ENCODE measurements at places on chromosomes 7 and 10. TPM values are rescaled to one million over a fixed set of nuclear protein-coding genes. Genes with fewer than 3 reads are reported as not detected.

GRCh38 chr7:150716368-150716767 is at the start of gene GIMAP1:
Gene GIMAP1, plus strand, starts transcription at chr7:150716613. Its CDS starts 2,435 bp downstream, at chr7:150719048.
- no peak for DNase-seq

DNA sequence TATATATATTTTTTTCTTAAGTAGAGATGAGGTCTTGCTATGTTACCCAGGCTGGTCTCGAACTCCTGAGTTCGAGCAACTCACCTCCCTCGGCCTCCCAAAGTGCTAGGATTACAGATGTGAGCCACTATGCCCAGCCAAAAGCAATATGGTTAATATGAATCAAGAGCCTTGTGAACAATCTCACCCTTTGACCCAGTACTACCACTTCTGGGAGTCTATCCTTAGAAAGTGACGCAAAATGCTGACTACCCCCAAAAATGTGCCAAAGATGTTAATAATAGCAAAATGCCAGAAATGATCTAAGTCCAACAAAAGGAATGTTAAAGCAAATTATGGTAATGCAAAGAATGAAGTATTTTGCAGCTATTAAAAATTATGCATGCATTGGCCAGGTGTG is 44.3 kb downstream of the HOXA1 start:
- DNase-seq, result no peak

- DNase-seq, result no peak
These were observed 25.2 kb upstream of the SRPK2 start for GRCh38 chr7:105413887-105414437.

DNA sequence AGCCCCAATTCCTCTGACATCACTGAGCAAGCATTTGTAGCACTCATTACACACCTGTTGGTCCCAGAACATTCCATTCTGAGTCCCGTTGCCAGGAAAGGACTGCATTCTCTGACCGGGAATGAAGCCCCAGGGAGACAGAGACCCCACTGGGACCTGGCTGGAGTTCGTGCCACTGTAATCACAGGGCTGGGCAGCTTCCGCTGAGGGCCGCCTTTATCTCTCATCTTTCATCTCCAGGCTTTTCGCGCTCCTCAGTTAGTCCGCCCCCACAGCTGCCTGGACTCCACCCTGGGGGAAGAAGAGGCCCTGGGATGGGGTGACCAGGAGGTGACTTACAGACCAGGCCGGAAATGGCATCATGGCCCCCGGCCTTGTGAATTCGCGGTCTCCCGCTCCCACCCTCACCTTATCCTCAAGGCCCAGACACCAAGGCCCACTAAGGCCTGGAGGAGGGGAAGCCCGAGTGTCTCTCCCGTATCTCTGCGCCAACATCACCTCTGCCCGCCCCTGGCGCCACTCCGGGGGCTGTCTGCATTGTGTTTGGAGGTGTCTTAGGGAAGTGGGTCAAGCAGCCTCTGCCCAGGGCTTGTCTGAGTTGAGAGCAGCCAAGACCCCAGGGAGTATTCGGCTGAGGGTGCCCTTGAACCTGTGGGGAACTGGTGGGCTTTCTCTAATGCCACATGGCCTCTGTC is 75.4 kb downstream of the PROSER2 start:
- DNase-seq, result no peak

DNA sequence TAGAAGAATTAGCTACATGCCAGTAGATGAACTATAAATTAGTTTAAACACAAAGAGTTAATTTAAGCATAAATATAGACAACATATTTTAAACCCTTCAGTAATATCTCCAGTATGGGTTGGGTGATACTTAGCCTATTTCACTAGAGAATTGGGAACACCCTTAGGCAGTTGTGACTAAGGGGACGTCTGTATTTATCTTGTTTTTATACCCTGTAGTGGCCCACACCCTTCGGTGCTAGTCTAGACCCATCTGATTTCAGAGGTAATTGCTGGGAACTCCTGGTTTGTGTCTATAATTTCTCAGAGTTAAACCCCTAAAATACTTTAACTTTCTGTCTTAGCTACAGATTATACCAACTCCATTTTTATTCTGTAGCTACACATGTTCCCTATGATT is 11.5 kb upstream of the STEAP4 start:
- no peak for DNase-seq

GRCh38 chr10:101363850-101364400 is 10.0 kb downstream of the BTRC start:
- DNase-seq, result no peak

- peak; percentile 68 for DNase-seq
These were observed 64.7 kb downstream of the DIP2C start for GRCh38 chr10:624605-625332.

DNA sequence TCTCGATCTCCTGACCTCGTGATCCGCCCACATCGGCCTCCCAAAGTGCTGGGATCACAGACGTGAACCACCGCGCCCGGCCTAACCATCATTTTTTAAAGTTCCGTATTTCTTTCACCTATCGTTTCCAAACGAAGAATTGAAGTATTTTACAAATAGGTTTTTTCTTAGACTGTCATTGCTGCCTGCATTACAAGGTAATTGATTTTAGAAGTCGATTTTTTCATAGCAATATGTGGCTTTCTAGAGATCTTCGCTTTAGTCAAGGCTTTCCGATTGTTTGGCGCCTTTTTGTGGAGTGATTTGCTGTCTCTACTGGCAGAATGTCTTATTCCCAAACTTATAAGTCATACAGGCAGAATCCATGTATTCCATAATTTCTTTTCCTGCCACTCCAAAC is 109.2 kb downstream of the TRIL start:
- DNase-seq, result no peak

DNA sequence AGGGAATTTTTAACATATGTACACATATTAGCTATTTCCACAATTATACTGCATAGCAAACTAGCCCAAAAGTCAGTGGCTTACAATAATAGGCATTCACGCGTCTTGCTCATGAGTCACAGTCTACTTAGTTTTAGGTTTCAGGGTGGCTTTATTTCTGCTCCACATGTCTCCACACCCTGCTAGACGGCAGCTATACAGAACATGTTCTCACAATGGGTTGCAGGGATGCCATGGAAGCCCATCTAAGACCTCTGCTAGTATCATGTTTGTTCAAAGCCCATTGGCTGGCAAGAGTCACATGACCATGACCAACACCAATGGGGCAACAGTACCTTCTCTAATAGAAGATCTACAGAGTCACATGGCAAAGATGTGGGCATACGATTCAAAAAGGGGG is 96.3 kb upstream of the NEBL start:
- DNase-seq, result no peak

GRCh38 chr7:18619311-18619710 is 123.8 kb downstream of the HDAC9 start:
- DNase-seq, result no peak

- DNase-seq, result no peak
These were observed 38.4 kb downstream of the ANK3 start for GRCh38 chr10:60351191-60351853.

GRCh38 chr7:157468221-157469111 is 131.7 kb downstream of the DNAJB6 start:
- no peak for DNase-seq

GRCh38 chr7:122846591-122846990 is 39.7 kb downstream of the CADPS2 start:
- no peak for DNase-seq

DNA sequence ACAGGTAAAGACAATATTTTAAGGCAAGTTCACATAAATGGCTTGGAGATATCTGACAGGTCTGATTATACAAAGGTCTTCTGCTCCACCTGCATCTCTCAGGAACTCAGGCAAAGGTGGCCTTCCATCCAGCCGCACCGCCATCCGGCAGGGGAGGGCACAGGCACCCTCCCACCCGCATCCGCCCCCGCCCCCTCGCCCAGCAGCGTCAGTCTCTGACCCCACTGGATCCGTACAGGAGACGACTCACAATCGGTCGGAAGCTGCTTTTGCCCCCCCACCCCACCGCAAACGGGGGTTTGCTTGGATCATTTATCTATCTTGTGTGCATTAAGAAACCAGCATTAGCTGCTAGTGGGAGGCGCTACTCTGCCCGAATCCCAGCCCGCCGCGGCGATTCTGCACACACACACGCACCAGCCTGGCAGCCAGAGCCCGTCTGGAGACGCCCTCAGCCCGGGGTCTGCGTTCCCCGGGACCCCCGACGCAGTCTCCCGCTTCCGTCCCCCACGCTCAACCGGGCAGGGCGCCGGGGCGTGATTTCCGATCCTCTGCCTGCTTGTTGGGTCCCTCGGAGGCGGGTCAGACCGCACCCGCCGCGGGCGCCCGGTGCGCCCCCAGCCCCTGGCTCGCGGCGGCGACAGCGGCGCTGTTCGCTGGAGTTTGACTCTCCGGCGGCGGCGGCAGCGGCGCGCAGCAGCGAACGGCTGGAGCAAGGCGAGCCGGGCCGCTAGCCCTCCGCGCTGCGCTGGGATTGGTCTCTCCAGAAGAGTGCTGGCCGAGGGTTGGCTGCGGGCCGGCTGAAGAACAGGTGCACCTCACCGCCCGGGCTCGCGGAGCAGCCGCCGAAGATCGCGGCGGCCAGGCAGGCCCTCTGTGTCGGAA is 820 bp upstream of the NRG3 start:
- no peak for DNase-seq

DNA sequence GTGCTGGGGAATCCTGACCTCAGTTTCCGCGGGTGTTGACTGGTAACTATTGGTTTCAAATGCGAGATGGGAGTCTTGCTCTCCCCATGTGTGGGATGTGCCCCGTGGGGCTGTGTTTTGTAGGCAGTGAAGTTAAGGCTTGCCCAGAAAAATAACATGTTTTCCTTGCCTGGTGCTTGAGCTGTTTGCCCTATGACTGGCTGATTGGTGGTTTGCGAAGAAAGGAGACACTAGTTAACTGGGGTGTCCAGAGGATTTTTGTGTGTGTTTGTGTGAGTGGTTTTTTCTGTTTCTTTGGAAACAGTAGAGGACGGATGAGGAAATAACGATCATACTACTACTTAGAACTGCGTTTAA is 61.9 kb downstream of the CREB5 start:
- no peak for DNase-seq

DNA sequence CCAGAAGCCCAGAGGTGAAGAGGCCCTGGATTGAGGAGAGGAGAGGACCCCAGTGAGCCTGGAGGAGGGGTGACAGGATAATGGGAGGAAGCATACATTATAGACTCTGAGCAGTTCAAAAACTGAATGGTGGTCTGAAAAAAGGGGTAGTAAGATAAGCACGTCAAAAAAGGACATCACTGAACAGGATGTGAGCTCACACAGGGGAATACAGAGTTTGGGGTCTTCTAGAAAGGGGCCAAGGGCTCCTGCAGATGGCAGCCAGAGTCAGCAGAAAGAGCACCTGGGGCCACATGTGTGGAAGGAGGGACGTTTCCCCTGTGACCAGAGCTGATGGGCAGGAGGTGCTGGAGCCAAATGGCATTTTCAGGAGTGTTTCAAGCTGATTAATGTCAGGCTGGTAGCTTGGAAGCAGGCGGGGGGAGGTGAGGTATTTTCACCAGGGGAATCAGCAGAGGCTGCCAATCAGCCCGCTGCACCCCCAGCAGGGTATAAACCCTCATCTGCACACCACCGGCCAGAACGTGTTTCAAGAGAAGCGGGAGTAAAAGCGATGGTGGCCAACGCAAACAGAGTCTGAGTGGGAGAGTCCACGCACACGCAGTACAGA is 85.8 kb downstream of the TNS3 start:
- no peak for DNase-seq

- no peak for DNase-seq
These were observed 19.6 kb upstream of the SMKR1 start for GRCh38 chr7:129482781-129483180.

DNA sequence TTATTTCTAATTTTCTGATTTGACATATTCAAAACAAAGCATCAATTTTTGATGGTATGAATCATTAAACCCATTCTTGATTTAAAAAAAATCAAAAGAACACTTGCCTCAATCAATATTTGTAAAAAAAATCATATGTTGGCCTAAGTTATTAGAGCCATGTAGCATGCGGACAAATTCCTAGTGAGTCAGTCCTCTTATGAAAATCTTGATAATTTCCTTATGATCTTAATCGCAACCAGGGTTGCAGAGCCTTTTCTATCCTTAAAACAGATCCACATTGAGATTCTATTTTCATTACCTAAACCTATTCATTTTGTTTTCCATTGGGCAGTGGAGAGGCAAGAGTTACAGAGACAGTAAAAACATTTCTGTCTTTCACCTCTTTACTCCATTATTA is 203.2 kb downstream of the ARL4A start:
- DNase-seq, result no peak

DNA sequence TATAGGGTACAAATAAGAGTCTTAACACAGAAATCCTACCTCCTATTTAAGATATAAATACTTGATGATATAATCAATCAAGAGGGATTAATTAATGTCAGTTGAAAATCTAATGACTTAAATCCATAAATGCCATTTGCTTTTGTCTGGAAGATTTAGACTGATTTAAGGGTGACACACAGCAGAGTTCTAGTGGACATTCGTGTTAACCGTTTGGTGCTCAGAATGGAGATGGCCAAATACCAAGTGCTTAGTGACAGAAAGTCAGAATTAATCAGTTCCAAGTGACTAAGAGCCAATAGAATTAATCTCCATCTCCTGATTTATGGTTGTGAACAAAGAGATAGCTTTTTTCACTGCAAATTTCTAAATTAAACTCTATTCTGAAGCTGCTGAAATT is 36.2 kb downstream of the NAMPT start:
- no peak for DNase-seq

DNA sequence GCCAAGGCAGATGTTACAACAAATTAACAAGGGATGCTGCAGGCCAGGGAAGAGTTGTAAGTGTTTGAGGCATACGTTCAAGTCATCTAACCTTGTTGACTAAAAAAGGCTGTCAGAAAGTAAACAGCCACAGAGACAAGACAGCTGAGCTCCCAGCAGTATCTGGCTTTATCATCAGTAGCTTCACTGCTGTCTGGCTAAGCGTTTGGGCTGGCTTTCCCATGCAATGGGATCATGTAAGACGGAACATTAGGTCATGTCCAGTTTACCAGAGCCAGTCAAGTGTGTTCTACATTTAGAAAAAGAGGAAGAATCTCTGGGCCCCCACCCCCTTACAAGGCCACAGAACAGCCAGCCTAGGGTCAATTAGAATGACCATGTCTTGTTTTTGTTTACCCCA is 51.3 kb upstream of the GSAP start:
- DNase-seq, result no peak

GRCh38 chr7:14858866-14859265 is 43.7 kb downstream of the DGKB start:
- DNase-seq, result no peak

GRCh38 chr10:5581670-5582566 is 57.2 kb downstream of the CALML3 start:
- DNase-seq, result no peak

DNA sequence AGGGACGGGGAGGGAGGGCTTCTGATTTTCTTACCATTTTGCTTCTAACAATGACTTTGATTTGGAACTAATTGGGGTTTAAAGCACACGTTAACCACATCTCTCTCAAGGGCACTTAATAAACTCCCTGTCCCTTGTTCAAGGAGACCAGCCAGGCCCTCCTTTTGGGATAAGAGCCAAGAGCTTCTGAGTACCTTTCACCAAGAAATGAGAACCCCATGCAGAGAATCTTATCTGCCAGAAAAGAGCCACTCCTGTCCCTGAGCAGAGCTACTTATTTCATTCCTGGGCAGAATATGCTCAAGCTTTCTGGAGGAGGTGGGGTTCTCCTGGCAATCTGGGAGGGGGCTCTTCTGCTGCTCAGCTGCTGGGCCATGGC is 574.6 kb downstream of the GALNT17 start:
- DNase-seq, result no peak

The DKK1 gene
- 2.0 TPM for total RNA-seq

The BUD23 gene
- 55.7 TPM for total RNA-seq

The OR13A1 gene
- not detected for total RNA-seq

The ZNF487 gene
- total RNA-seq, result 6.4 TPM

The HOXA10 gene
- 1.9 TPM for total RNA-seq

The SMARCD3 gene
- 101 TPM for total RNA-seq

The CPN1 gene
- total RNA-seq, result not detected

The AKR1E2 gene
- total RNA-seq, result 8.1 TPM

The ATRNL1 gene
- 71.3 TPM for total RNA-seq

Measured in ovary (tissue), 10 donors.